Heart left ventricle (tissue), 16 donors: ENCODE measurements at places on chromosomes 5 and 9. TPM values are rescaled to one million over a fixed set of nuclear protein-coding genes. Genes with fewer than 3 reads are reported as not detected.

GRCh38 chr5:160507221-160507721 is 85.6 kb downstream of the PTTG1 start:
- no peak for DNase-seq

DNA sequence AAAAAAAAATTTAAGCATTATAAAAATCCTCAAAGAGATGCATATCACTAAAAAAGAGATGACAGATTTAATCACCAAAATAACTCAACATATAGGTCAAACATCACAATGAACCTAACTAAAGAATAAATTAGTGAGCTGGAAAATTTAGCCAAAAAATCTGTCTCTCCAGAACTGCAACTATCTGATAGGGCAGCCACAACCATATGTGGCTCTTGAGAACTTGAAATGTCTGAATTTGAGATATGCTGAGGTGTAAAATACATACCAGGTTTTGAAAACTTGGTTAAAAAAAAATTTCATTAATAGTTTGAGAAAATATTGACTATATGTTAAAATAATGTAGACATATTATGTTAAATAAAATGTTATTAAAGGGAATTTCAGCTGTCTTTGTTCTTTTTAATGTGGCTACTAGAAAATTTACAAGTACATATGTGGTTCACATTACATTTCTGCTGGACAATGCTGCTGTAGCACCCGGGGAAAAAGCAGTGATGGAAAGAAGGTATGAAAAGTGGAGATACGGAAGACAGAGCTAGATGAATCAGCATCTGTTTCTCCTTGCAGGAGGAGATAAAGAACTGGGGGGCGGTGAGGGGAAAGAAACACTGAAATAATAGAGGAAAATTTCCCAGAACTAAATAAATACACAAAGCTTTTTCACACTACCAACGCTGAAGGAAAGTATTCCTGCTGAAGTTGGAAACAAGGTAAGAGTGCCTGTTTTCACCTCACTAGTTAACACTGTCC is 66.1 kb downstream of the DCP2 start:
- DNase-seq: no peak

GRCh38 chr9:83220730-83221129 is 157.8 kb upstream of the RASEF start:
- DNase-seq: no peak

Gene MARVELD2
- 0.27 TPM for polyA plus RNA-seq

Gene ADCY2
- 0.11 TPM for polyA plus RNA-seq

GRCh38 chr5:31748458-31749172 is 109.7 kb downstream of the PDZD2 start:
- DNase-seq: no peak

Gene CHSY3
- 0.04 TPM for polyA plus RNA-seq

- no peak for DNase-seq
These were observed 85.7 kb upstream of the ARRDC3 start for GRCh38 chr5:91468651-91469422.

DNA sequence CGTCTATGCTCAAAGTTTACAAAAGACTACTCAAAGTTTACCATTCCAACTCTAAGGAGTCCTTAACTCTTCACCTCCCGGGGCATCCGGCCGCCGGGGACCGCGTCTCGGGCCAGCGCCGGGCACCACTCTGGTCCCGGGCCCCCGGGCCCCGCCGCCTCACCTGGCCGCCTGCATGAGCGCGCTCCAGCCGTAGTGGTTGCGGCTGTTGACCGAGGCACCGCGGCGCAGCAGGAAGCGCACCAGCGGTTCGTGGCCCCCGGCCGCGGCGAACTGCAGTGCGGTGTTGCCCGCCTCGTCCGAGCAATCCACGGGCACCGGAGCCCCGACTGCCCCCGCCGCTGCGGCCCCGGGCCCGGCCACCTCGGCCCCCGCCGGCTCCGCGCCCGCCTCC is 388 bp downstream of the ANKS6 start:
- DNase-seq: no peak

GRCh38 chr5:134845335-134845851 is 375 bp upstream of the C5orf24 start:
- DNase-seq: no peak

DNA sequence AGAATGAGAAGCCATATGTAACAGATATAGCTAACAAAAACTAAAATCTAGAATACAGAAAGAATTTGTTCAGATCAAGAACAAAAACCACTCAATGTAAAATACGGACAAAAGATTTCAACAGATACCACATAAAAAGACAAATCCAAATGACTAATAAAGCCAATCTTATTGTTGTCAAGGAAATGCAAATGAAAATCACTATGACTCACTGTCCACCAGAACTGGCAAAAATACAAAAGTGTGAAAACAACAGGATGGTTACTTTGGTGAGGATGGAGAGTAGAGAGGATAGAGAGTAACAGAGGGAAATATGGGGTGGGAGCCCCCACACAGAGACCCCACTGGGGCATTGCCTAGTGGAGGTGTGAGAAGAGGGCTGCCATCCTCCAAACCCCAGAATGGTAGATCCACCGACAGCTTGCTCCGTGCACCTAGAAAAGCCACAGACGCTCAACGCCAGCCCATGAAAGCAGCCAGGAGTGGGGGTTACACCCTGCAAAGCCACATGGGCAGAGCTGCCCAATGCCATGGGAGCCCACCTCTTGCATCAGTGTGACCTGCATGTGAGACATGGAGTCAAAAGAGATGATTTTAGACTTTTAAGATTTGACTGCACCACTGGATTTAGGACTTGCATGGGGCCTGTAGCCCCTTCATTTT is 15.2 kb upstream of the RHOBTB3 start:
- DNase-seq: no peak

- no peak for DNase-seq
These were observed 2.3 kb downstream of the IL4 start for GRCh38 chr5:132675936-132676689.

GRCh38 chr5:39201160-39201780 is 18.1 kb downstream of the FYB1 start:
- DNase-seq: no peak

DNA sequence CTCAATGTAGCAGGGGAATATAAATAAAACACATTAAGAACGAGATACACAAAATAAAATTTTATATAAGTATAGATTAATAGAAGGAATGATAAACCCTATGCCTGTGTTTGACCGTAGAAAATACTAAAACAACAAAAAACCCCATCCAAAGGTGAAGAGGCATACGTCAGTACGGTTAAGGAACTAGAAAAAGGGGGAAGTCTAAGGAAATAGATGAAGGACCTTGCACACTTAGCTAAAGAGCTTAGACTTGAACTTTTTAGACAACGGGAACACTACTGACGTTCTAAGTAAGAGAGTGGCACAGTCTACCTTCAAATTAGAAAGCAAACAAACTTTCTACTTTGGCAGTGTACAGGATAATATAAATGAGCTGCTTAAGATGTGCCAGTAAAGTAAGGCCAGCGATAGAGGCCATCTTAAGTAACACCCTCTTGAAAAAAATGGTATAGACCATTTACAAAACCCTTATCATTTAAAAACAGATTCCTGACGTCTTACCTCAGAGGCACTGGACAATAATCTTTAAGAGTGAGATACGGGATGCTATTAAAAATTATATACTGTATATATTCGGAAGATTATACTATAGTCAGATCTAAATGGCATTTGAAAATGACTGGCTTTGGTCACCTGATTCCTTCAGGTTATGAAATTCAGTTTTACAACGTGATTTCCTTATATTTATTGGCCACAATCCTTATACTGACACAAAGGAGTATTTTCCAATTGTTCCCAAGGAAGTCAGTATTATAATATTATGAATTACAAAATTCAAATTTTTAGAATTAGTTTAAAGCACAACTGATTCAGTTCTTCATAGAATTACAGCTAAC is 8.5 kb downstream of the PANK3 start:
- DNase-seq: no peak

DNA sequence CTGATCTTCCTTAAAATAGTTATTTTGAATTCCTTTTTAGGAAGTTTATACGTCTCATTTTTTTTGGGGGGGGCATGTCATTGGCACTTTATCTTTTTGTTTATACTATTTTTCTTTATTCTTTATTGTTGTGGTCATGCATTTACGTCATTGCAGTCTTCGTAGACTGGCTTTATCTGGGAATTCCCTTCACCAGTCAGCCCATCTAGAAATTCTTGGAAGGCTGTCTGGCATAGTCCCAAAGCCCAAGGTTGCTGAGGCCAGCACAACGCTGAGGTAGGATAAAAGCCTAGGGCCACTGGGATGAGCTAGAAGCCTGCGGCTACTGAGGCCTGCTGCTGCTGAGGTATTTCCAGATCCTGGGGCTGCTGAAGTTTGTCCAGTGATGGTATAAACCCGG is 121.5 kb downstream of the ISOC1 start:
- no peak for DNase-seq

- no peak for DNase-seq
These were observed 360.5 kb downstream of the IRX2 start for GRCh38 chr5:2391021-2391420.

DNA sequence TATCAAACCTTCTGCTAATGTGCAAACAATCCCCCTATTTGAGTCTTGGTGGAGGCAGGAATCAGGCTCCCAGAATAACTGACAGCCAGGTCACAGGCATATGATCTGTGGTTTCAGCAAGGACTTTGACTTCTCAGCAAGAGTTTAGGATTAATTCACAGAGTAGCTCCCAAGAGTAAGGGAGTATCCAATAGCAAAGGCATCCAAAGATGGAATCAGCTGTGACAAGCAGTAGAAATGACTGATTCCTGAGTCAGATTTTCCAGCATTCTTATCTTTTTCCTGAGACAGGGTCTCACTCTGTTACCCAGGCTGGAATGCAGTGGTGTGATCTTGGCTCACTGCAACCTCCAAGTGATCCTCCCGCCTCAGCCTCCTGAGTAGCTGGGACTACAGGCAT is 108.3 kb downstream of the EPB41L4A start:
- DNase-seq: no peak

DNA sequence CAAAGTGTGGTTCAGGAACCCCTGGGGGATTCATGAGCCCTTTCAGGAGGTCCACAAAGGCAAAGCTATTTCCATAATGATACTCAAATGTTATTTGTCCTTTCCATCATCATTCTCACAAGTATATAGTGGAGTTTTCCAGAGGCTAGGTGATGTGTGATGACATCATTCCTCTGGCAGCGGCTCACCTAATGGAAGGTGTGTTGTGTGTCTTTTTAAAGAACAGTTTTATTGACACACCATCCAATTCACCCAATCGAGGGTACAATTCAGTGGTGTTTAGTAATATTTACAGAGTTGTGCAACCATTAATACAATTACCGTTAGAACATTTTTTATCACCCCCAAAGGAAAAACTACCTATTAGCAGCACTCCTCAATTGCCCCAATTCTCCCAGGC is 9.7 kb downstream of the NANS start:
- no peak for DNase-seq

Gene TAS2R1
- not detected for polyA plus RNA-seq

DNA sequence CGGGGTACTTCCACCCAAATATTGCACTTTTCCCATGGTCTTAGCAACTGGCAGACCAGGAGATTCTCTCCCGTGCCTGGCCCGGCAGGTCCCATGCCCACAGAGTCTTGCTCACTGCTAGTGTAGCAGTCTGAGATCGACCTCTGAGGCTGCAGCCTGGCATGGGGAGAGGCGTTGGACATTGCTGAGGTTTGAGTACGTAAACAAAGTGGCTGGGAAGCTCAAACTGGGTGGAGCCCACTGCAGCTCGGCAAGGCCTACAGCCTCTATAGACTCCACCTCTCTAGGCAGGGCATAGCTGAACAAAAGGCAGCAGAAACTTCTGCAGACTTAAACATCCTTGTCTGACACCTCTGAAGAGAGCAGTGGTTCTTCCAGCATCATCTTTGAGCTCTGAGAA is 40.1 kb upstream of the EBF1 start:
- no peak for DNase-seq

Gene CATSPER3
- polyA plus RNA-seq: 0.61 TPM

DNA sequence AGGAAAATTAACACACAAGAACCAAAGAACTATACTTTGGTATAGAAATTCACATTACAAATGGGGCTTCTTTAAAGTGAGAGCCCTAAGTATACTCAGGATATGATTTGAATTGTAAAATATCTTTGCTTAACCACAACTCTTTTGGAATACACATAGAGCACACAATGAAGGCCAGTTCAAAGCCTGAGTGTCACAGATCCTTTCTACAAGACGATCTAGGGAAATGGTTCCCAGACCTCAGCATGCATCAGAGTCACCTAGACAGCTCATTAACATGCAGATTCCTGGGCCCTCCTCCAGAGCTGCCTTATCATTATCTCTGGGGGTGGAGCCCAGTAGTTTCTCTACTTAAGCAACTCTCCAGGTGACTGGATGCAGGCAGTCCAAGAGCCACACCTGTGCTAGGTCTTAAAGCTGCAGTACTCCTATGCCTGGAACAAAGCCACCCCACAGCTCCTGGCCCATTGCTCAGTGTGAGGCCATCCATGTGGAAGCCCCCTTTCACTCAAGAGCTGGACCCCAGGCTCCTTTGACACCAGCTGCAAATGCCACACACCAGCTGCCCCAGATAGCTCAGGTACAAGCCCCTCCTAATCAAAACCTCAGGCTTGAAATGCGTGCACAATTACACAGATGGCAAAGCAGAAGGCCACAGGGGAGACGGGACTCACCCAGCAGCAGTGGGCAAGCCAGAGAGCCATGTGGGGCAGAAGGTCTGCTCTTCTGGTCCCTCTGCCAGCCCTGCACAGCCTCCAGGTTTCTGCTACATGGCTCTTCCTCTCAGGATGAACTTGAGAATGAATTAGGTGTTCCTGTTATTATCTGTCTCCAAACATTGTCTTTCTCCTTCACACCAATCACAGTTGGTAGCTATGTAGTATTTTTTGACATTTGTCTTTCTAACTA is 106.1 kb downstream of the SH3TC2 start:
- DNase-seq: no peak

DNA sequence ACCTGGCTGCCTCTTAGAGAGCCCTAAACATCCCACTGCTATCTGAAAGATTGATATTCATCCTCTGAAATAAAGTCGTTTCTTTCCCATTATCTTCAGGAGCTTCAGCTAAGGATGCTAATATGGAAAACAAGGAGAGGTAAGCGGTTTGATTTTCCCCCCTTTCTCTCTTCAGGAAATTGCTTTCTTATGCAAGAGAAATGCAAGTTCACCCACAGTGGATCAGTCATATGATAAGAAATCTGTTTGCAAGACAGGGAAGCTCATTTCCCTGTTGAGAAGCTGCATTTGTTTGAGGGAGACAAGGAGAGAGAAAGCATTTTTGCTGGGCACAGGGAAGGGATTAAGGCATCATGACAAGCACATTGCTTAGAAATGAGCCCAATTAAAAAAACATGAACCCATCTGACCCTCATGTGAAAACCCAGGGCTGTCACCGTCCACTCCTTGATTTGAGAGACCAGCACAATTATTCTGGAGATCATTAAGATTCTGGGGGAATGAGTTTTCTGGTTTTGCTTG is 53.7 kb upstream of the BOD1 start:
- no peak for DNase-seq

DNA sequence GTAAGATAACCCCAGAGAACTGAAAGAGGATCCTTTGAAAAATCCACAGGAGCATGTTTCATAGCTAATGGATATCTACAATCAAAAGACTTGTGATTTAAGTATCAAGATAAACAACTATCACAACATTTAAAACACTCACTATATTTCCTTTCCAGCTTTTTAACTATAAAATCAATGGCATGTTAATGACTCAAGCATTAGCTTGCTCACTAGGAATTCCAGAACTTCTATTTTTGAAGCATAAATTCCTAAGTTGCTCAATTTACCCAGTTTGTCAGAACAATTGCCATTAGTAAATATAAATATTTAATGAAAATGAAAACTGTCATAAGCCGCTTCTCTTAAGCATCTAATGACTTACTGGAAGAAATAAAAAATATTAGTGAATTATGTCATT is 355.3 kb downstream of the PRELID2 start:
- no peak for DNase-seq
